Activated CD4-positive, alpha-beta T cell treated with anti-CD3 and anti-CD28 coated beads for 1 hour (primary cell): ENCODE measurements at places on chromosomes 5 and 9.

DNA sequence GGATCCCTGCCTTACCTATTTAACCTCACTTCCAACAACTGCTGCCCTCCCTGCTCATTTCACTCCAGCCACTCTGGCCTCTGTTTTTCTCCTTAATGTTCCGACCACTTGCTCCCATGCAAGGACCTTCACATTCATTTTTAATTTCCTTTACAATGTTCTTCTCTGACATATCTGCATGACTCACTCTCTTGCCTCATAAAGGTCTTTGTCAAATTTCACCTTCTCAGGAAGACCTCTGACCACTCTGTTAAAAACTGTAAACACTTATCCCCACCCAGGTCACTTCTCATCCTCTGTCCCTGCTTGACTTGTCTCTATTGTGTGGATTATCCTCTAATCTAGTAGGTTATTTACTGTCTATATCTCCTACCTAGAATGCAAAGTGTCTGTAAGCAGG is 751.2 kb downstream of the BRINP1 start:
- no peak for DNase-seq

DNA sequence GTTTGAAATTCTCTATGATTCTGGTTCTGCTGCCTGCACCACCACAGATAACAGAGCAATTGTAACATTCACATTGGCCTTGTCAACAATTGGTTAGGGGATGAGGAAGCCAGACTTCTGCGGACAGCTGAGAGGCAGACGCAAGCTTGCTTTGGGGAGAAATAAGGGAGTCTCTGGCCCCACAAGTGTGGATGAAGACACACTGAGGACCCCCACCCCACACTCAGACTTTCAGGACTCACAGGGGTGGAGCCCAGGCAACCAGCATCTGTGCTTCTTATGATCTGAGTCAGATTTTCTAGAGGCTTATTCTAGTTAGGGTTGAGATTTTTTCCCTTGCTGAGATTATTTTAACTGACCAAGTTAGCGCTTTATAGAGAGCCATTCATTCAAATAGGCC is 140.3 kb upstream of the IRX2 start:
- DNase-seq: no peak

- no peak for DNase-seq
Measured at GRCh38 chr5:126009566-126009965, 413.6 kb upstream of the GRAMD2B start.

- no peak for DNase-seq
Measured at GRCh38 chr5:170405817-170406216, 16.6 kb upstream of the KCNMB1 start.

GRCh38 chr9:79745752-79746336 is 174.1 kb downstream of the TLE4 start:
- no peak for DNase-seq

DNA sequence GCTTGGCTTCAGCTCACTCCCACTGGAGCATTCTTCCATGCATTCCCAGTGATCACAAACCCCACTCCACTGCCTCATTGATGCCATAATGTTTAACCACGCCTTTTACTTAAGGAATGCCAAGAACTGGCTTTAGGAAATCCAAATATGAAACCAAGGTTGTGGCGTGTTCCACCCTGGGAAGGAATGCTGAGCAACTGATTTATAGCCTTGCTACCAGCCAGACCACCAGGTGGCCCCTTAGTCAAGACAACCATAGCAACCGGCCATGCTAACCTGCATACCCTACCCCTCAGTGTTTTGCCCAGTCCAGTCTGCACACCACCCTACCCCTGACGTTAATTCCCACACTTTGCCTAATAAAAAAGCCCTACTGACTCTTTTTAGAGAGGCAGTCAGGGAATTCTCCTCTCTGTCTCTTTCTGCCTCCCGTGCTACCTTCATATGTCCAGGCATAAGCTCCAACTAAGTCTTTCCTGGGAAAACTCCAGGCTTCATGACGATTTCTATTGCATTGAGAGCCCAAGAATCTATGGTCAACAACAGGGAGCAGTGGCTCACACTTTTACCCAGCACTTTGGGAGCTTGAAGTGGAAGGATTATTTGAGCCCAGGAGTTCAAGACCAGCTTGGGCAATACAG is 27.0 kb upstream of the PRRC2B start:
- DNase-seq: no peak

DNA sequence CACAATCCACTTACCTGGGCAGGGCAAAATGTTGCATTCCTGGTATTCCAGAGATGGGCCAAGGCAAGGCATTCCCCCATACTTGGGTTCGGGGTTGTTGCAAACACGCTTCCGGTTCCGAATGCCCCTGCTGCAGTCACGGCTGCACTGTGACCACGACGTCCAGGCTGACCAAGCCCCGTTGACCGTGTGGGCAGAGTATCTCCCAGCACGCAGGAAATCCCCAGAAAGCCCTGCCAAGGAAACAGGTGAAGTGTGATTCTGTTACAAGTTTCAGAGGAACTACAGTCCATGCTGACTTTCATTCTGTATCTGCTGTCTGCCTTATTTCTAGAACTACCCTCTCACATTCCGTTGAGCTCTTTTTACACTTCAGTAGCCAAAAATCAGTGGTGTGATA is 483.0 kb downstream of the SEMA5A start:
- DNase-seq: no peak

- DNase-seq: no peak
Measured at GRCh38 chr5:176894298-176894697, 4.8 kb downstream of the HK3 start.

- no peak for DNase-seq
Measured at GRCh38 chr9:116490321-116490720, 196.8 kb upstream of the TRIM32 start.

DNA sequence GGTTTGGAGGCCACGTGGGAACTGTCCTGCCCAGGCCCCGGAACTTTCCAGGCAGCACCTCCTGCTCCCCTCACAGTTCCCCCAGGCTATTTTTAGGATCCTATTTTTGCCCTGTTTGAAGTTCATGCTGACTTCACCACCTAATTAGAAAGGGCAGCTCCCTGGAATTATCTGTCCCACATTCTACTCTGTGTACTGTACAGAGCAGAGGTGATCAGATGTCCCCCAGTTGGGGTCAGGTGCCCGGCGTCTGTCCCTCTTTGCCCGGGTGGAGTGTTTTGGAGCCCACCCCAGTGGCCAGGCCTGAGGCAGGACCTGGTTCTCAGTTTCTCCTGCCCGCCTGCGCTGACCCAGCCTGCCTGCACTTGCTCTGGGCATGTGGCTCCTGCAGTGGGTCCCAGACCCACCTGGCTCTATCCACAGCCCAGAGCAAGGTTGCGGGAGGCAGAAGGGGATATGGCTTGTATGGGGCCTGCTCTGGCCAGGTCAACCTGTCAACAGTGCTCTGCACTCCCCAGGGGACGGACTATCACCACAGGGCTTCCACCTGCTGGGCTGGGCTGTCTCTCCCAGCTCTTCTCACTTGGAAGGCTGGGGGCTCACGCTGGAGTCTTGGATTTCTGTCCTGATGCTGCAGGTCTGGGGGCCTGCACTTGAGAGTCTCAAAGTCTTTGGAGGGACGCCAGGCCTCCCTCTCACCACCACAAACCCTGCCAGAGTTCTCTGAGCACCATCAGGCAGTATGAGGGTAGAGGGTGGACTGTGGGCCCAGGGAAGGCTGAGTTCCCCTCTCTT is 268.3 kb downstream of the GADD45G start:
- no peak for DNase-seq

DNA sequence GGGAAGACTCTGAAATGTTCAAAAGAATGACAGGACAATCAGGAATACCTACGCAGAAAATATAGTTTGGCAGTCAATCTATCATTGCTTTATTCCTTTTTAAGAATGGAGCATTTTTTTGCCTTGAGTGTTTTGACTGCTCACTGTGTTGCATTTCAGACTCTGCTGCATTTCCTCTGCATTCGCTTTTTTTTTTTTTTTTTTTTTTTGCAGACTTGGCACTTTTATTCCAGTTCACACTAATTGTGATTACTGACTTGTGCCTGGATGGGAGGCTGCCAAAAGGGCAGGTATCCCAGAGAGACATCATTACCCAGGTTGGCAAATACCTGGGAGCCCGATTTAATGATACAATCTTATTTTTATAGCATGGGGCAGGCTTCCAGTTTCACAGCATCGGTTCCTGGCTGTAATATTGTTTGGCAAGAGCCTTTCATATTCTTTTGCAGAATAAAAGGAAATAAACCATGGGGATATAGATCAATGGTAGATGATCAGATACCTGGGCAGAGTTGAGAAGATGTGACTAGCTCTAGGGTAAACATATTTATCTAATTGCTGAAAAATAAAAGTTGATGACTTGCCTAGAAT is 1132.6 kb downstream of the MAT2B start:
- DNase-seq: no peak

- DNase-seq: no peak
Measured at GRCh38 chr5:40842351-40842750, 1.2 kb downstream of the CARD6 start.

DNA sequence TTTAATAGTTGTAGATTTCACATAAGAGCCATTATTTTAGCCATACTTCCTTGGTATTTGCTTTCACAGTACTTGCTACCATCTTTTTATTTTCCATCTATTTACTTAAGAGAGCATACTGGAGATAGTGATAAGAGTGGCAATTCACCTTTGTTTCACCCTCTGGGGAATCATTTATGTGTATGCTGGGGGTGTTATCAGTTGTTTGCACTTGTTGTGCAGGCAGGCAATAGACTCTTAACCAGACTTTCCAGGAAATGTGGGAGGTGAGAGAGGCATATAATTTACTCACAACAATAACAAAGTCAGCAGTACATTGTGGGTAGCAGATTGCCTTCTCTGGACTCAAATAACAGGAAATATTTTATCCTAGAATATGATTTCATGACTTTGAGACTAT is 1018.3 kb downstream of the CDH12 start:
- DNase-seq: no peak
